Stimulated activated CD8-positive, alpha-beta memory T cell treated with anti-CD3 and anti-CD28 coated beads, Interleukin-4, amount 100 ng/mL, for 4 hours (primary cell): ENCODE measurements at places on chromosomes 5 and 9.

GRCh38 chr9:27653246-27653645 is 80.0 kb upstream of the C9orf72 start:
- no peak for DNase-seq

- DNase-seq: no peak
Observed at GRCh38 chr5:91133183-91133582, 249.9 kb downstream of the ARRDC3 start.

- DNase-seq: no peak
Observed at GRCh38 chr9:36389590-36389989, 10.5 kb downstream of the RNF38 start.

- no peak for DNase-seq
Observed at GRCh38 chr5:158718738-158719505, 380.8 kb downstream of the EBF1 start.

DNA sequence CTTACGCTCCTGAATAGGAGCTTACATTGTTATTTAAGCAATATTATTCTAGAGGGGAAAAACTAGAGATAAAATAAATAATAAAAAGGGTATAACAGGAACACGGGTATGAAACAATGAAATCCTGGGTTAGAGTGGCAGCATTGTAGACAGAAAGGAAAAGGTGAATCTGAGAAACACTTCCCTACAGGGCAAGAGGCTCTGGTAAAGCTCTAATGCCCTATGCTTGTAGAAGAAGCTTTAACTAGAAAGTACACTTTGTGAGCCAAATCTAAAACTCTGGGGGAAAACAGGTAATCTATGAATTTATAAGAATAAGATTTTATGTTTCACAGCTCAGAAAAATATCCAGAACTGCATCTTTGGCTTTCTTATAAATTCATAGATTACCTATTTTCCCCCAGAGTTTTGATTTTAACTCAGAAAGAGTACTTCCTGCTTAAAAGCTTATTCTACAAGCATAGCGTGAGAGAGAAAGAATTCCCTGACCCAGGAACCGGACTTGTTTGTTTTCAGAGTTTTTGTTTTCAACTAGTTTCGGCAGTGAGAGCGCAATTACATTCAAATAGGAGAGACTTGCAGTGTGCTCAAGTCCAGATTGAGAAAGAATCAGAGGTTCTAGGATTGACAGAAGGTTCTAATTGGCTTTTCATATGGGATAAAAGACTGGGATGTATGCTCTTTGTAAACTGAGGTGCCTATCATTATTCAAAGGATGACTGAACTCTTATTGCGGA is 651.0 kb upstream of the RORB start:
- DNase-seq: no peak

GRCh38 chr9:83633676-83634075 is 10.7 kb downstream of the IDNK start:
- no peak for DNase-seq

DNA sequence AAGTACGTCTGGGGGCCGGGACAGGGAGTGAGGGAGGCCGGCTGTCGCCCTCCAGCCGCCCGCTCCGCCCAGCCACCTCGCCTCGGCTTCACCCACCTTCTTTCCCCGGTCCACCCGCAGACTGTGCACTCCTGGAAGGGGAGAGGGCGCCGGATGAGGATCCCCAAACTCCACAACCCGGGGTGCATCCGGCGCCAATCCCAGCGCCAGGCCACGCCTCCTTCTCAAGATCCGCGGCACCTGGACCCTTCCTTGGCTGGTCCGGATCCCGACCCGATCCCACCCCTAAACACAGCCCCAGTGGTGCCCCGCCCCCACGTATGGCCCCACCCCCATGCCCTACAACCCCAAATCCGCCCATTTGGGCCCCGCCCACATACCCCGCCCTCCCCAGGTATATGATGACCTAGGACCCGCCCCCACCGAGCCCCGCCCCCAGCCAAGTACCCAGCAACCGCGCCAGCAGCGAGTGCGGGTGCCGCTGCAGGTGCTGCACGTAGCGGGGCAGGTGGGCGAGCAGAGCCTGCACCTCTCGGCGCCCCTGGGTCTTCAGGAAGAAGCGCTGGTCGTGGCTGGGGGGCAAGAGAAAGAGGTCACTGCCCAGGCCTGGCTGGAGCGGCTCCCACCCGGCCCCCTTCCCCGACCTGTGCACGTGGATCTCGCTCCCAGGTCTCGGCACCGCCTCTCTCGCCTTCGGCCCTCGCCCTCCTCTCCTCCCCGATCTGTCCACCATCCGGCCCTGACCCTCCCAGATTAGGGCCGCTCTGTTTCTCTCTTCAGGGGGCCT is 3.2 kb downstream of the PIP5KL1 start:
- peak; percentile 60 for DNase-seq

GRCh38 chr9:115039516-115040120 is 78.3 kb downstream of the TNC start:
- DNase-seq: no peak
